Mesendoderm (in vitro differentiated cells): ENCODE measurements at places on chromosomes 3 and 15.
A peak's percentile ranks its signal among the peaks of the same experiment; 100 is the strongest.

DNA sequence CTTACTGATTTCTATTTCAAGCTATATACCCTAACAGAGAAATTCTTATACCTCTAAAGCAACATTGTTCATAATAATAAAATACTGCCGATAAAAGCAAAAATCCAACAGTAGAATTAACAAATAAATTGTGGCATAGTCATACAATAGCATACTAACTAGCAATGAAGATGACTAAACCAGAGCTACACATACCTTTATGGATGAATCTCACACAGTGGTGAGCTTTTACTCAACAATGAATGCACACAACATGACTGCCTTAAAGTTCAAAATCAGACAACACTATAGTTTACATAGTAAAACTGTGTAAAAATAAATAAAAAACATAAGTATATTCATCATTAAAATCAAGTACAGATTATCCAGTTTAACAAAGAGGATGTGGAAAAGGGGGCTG lies 99.1 kb downstream of the NR1I2 start:
- H3K27ac ChIP-seq = no peak overlapping the region
- no peak for DNase-seq
- no peaks in the 10 kb centered on the region for H3K36me3 ChIP-seq
- no peaks in the 10 kb centered on the region for H3K27me3 ChIP-seq
- no peaks in the 10 kb centered on the region for H3K4me1 ChIP-seq

DNA sequence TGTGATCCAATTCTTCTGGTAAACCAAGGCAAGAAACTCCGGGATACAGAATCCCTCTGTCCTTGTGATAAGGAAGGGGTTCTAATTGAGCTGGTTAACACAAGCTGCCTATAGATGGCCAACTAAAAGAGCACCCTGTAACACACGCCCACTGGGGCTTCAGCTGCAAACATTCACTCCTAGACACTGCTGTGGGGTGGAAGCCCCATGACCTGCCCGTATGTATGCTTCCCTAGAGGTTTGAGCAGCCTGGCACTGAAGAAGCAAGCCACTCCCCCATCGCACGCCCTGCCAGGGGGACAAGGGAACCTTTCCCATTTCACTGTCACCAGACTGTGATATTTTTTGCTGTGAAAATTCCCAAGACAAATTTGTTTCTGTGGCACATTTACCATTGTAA lies 516.9 kb upstream of the GOLIM4 start:
- no peak overlapping the region for H3K27ac ChIP-seq
- no peaks in the 10 kb centered on the region for H3K27me3 ChIP-seq
- no peak for DNase-seq
- no peaks in the 10 kb centered on the region for H3K36me3 ChIP-seq

- no peak overlapping the region for H3K4me3 ChIP-seq
- no peaks in the 10 kb centered on the region for H3K27me3 ChIP-seq
- DNase-seq = no peak
- H3K36me3 ChIP-seq = no peaks in the 10 kb centered on the region
- no peak overlapping the region for H3K27ac ChIP-seq
Observed at GRCh38 chr3:127040216-127040615, 57.3 kb downstream of the PLXNA1 start.

DNA sequence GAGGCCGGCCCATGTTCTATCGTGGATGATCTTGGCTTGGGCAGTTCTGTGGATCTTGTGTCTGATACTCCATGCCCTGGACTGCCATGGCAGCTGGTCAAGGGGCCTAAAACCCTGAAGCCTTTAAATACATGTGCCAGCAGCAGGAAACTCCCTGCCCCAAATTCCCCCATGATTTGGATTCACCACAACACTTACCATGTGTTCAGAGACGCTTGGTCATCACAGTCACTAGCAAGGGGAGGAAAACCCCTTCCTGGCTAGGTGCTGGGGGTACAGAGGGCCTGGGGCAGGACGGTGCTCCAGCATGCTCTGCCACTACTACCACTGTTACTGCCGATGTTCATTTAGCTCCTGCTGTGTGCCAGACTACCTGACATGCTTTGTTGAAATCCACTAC lies 94.4 kb downstream of the DNAJB8 start:
- H3K36me3 ChIP-seq = no peaks in the 10 kb centered on the region
- no peak overlapping the region for H3K27ac ChIP-seq
- H3K4me3 ChIP-seq = no peak overlapping the region
- H3K27me3 ChIP-seq = no peaks in the 10 kb centered on the region
- H3K4me1 ChIP-seq = peaks cover 8% of the 10 kb centered on the region
- no peak for DNase-seq

DNA sequence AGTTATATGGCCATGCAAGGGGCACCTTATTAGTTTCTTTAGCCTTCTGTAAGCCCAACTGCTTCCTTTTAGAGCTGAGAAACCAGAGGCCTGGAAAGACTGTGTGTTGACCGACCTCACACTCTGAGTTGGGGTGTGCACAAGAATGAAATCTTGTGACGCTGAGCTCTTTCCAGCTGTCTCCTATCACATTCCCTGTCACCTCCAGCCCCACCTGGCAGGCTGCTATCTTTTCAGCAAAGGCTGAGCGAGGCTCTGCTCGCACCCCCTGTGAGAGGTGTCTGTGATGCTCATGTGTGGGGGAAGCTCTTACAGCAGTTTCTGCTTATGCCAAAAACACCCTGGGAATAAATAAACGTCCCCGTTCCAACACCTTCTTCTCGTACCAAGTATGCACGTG lies 27.0 kb upstream of the LPP start:
- H3K27me3 ChIP-seq = no peaks in the 10 kb centered on the region
- peak; percentile 63 for DNase-seq
- no peak overlapping the region for H3K27ac ChIP-seq
- no peak overlapping the region for H3K4me3 ChIP-seq

DNA sequence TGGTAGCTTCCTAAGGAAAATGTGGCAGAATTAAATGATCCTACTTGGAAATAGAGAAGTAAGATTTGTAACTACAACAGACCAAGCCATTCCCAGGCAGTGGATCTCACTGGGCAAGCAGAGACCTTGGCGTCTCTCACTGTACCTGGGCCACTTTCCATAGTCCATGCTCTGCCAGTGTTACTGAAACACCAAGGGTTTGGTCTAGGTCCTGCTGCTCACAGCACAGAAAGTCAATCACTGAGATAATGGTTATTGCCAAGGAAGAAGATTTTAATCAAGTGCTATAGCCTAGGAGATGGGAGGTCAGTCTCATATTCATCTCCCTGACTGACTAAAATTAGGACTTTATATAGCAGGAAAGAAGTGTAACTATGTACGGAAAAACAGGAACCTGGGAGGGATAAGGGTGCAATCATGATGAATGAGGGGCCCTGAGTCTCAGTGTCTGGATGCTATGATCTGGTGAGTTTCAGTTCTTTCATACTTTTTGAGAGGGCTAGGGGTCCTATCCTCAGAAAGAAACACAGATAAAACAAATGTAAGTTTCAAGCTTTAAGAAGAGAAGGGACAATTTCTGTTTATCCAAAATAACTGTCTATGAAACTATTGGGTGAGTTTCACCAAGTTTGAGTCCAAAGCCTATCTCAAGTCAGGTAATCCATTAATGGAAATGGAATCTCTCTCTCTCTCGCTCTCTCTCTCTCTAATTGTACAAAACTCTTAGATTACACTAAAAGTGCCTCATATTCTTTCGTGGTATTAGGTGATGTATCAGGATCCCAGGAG lies 20.6 kb downstream of the GPR15 start:
- no peaks in the 10 kb centered on the region for H3K4me1 ChIP-seq
- H3K4me3 ChIP-seq = no peak overlapping the region
- DNase-seq = no peak
- no peak overlapping the region for H3K27ac ChIP-seq
- no peaks in the 10 kb centered on the region for H3K27me3 ChIP-seq
- no peaks in the 10 kb centered on the region for H3K36me3 ChIP-seq

DNA sequence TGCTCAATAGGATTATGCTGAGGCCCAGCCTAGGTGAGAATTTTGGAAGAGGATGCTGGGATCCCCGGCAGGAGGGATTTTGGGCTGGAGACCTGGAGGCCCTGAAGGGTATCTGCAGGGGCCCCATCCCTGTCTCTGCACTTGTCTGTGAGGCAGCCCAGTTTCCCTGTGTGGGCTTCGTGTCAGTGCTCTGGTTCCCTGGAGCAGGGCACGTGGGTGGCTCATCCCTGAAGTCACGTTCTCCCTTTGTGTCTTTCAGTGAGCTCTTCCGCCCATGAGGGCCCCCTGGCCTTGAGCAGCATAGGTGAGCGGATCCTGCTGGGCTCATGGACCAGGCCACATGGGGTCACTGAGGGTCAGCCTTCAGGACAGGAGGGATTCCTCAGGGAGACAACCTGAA lies 217.9 kb downstream of the SNRPN start:
- DNase-seq = no peak
- no peaks in the 10 kb centered on the region for H3K36me3 ChIP-seq
- no peaks in the 10 kb centered on the region for H3K27me3 ChIP-seq
- no peak overlapping the region for H3K4me3 ChIP-seq
- H3K27ac ChIP-seq = no peak overlapping the region

- peak overlapping the region; percentile 89 for H3K27ac ChIP-seq
- H3K4me3 ChIP-seq = peak overlapping the region; percentile 61
- no peaks in the 10 kb centered on the region for H3K36me3 ChIP-seq
- peak; percentile 77 for DNase-seq
- peaks cover 7% of the 10 kb centered on the region for H3K4me1 ChIP-seq
Observed at GRCh38 chr3:55487381-55488241, 505 bp upstream of the WNT5A start.

DNA sequence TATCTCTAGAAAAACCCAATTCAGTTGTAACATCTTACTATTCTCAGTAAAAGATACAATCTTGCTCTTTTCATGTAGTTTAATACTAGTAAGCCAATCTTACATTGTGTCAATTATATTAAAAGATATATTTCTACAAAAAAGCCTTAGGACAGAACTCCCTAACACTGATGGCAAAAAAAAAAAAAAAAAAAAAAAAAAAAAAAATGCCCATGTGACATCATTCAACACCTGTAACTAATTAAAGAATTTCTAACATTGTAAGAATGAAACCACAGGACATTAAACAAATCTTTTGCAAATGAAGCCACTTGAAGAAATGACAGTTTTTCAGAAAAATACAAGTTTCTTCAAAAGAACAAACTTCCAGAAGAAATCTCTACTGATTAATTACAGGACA lies 119.8 kb downstream of the SUCLG2 start:
- H3K27me3 ChIP-seq = no peaks in the 10 kb centered on the region
- no peak for DNase-seq
- no peak overlapping the region for H3K4me3 ChIP-seq
- H3K27ac ChIP-seq = no peak overlapping the region
- no peaks in the 10 kb centered on the region for H3K36me3 ChIP-seq

DNA sequence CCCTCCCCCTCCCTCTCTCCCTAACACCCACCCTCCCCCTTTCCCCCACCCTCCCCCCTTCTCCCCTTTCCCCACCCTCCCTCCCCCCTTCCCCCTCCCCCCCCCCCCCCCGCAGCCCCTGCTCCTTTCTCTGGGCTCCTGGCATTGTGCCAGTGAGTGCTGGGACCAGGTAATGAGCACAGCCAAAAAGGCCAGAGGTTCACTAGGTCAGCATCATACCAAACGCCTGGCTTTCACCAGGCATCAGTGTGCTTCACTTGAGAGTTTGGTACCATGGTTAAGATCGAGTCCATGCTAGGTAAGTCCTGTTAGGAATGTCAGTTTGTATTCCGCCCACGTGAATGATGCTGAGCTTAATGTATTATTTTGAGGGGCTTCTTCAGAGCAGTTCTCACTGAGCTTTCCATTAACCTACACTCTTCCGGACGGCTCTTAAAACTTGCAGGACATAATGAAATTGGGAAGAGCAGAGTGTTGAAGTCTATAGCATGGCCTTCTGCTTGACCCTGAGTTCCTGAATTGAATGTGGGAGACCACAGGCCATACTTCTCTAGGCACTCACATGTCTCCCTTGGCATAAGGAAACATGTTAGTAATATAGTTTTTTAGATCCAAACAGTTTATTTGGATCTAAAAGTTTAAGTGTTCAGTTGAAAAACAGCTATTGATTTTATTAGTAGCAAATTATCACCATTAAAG lies 45.6 kb downstream of the SENP2 start:
- DNase-seq = peak; percentile 21
- H3K27ac ChIP-seq = no peak overlapping the region
- no peaks in the 10 kb centered on the region for H3K4me1 ChIP-seq
- no peak overlapping the region for H3K4me3 ChIP-seq

GRCh38 chr15:89209057-89209456 lies 12.3 kb downstream of the RLBP1 start:
- no peak overlapping the region for H3K27ac ChIP-seq
- no peak overlapping the region for H3K4me3 ChIP-seq
- no peak for DNase-seq
- H3K4me1 ChIP-seq = no peaks in the 10 kb centered on the region
- H3K36me3 ChIP-seq = no peaks in the 10 kb centered on the region

GRCh38 chr15:52421029-52421428 lies 107.7 kb downstream of the MYO5A start:
- no peaks in the 10 kb centered on the region for H3K36me3 ChIP-seq
- no peaks in the 10 kb centered on the region for H3K4me1 ChIP-seq
- DNase-seq = no peak
- H3K4me3 ChIP-seq = no peak overlapping the region

DNA sequence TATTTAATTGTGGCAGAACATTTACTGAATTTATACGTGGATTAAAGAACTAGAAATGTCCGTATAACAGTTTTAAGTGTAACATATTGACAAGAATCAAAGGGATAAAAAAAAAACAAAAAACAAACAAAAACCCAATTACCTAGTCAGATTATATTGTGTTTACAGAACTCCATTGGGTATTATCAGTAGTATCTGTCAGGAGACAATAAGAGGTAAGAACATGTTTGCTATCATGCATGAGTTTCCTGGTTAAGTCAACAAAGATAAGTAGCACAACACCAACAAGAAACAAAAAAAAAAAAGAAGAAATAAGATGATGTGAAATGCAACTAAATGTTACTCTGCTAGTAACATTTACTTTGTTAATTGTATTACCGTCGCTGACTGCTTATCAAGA lies 570.6 kb downstream of the ZBBX start:
- no peak overlapping the region for H3K27ac ChIP-seq
- DNase-seq = peak; percentile 56
- H3K36me3 ChIP-seq = no peaks in the 10 kb centered on the region
- no peaks in the 10 kb centered on the region for H3K4me1 ChIP-seq
- no peak overlapping the region for H3K4me3 ChIP-seq

DNA sequence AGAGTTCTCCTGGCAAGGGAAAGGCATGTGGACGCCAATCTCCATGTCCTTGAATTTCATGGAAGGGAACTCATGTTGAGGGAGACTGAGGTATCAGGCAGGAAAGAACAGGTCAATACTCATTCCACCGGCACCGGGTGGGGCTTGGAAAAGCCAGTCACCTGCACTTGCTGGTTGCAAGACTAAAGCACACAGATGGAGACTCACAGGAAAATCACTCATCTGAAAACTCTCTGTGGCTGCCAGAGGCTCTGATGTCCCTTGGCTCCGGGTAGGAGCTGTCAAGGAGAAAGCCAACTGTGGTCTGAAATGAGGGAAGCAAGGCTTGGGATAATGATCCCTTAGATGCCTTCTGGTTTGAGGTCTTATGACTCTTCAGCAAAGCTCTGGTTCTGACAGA lies 8.7 kb upstream of the CGNL1 start:
- DNase-seq = no peak
- peaks cover 5% of the 10 kb centered on the region for H3K4me1 ChIP-seq
- H3K4me3 ChIP-seq = no peak overlapping the region

GRCh38 chr3:7504886-7505775 lies 644.2 kb downstream of the GRM7 start:
- no peaks in the 10 kb centered on the region for H3K36me3 ChIP-seq
- H3K27ac ChIP-seq = no peak overlapping the region
- DNase-seq = peak; percentile 54
- no peaks in the 10 kb centered on the region for H3K27me3 ChIP-seq
- no peaks in the 10 kb centered on the region for H3K4me1 ChIP-seq
